ENCODE measurements at places on chromosomes 12 and 14.

GRCh38 chr12:131242741-131243496, 289.2 kb downstream of the ADGRD1 start:
- peak; percentile 19 for DNase-seq

DNA sequence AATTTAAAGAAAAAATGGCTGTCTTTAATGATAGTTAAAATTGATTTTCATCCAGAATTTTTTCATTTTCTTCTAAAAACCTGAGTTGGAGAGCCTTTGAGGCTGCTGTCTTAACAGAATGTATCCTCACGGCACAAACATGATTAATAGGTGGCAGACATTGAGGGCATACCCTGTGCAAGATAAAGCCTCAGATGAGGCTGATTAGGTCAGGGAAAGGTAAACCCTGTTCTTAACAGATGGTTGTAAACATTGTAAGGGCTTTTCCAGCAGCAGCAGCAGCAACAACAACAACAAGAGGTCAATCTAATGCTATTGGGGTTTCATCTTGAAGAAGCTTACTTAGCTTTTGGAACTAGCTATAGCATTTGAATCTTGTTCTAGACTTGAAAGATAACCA, 17.4 kb downstream of the GNG2 start:
- no peak for DNase-seq

DNA sequence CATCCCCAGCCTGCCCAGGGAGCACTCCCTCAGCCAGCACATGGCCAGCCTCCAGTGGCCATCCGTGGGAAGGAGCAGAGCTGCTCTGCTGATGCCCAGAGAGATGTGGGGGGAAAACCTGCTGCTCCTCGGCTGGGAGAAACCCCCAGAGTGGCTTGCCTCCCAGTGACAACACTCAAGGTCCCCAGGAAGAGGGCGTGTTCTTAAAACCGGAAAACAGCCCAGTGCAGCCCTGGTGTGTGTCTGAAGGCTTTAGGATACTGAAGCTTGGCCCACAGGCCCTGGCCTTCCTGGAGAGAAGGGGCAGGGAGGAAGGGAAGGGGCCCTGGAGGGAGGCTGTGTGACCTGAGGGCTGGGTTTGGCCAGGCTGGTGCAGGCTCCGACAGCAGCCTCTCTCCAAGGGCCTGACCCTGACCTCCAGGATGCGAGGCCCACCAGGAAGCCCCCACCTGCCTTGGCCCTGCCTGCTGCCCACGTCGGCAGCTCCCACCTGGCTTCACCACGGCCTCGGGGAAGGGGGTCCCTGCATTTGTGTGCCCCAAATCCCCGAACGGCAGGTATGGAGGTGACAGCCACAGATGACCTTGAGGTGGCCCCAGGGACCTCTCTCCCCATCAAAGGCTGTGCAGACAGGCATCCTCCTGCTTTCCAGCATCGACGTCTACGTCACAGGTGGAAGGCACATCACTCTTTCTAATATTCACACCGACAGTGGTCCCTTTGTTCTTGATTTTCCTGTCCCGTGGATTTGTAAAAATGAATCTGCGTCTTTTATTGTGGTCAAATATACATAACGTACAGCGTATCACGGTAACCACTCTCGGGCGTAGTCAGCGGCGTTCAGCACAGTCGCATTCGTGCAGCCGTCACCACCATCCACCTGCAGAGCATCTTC, 190.0 kb upstream of the C14orf180 start:
- DNase-seq, result no peak

DNA sequence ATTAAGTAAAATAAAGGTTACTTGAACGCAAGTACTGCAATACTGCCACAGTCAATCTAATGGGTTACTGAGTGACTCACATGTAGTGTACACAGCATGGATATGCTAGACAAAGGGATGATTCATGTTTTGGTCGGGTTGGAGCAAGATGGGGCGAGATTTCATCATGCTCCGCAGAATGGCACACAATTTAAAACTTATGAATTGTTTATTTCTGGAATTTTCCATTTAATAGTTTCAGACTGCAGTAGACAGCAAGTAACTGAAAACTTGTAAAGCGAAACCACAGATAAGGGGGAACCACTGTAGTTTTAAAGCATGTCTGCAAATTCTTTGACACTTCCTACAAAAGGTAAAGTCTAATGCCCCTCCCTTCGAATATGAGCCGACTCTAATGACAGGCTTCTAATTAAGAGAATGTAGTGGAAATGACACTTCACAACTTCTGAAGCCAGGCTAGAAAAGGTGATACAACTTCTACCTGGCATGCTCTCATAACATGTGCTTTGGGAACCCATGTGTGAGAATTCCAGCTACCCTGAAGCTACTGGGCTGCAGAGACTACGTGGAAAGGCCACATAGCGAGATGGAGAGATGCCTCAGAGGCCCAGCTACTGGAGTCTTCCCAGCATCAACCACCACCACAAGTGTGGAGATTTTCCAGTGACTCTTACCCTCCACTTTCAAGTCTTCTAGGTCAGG, 13.9 kb upstream of the TCP11L2 start:
- DNase-seq, result peak; percentile 91

GRCh38 chr12:127619869-127620734, 646.9 kb upstream of the TMEM132C start:
- DNase-seq, result no peak

All from CD14-positive monocyte (primary cell).